T-cell (primary cell): ENCODE measurements at places on chromosomes 2 and 18.

GRCh38 chr18:2617401-2617998 lies 38.0 kb upstream of the SMCHD1 start:
- no peak for DNase-seq
- no peaks in the 10 kb centered on the region for H3K36me3 ChIP-seq
- no peak overlapping the region for H3K27ac ChIP-seq
- H3K4me1 ChIP-seq = no peaks in the 10 kb centered on the region
- no peaks in the 10 kb centered on the region for H3K27me3 ChIP-seq

DNA sequence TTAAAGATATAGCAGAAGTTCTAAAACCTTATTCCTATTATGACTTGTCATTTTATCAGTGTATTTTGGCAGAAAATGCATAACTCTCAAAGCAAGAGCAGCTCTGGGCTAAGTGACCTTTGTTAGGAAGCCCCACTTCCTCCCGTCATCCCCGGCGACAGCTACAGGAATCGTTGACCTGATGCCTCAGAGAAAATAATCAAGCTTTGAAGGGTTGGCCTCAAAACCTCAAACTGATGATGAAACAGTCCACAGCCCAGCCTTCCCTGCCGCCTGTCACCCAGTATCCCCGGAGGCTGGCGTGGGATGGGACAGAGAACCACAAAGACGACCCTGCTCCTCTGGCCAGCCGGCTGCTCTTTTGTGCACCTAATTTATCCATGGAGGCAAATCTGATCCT lies 65.3 kb downstream of the KCNF1 start:
- H3K36me3 ChIP-seq = no peaks in the 10 kb centered on the region
- peaks cover 30% of the 10 kb centered on the region for H3K27me3 ChIP-seq
- H3K27ac ChIP-seq = no peak overlapping the region
- DNase-seq = no peak
- H3K4me1 ChIP-seq = no peaks in the 10 kb centered on the region
- H3K4me3 ChIP-seq = no peak overlapping the region

GRCh38 chr2:23696752-23697045 lies 230.2 kb downstream of the ATAD2B start:
- H3K36me3 ChIP-seq = no peaks in the 10 kb centered on the region
- H3K4me3 ChIP-seq = no peak overlapping the region
- no peak overlapping the region for H3K27ac ChIP-seq
- H3K27me3 ChIP-seq = no peaks in the 10 kb centered on the region
- no peaks in the 10 kb centered on the region for H3K4me1 ChIP-seq

DNA sequence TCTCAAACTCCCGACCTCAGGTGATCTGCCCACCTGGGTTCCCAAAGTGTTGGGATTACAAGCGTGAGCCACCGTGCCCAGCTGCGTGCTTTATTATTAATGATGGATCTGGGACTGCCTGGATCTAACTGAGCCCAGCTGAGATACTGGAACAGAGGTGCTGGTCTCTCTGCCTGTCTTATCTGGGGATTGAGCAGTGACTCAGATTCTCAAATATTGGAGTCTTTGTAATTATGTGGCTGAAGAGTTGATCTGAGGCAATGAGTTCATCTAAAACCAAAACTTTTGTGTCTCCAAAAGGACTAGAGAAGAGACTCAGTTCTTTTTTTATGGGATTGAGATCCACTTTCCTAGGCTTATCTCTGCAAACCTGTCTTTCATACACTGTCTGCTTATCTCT lies 16.3 kb downstream of the PLEKHB2 start:
- peaks cover 47% of the 10 kb centered on the region for H3K36me3 ChIP-seq
- H3K27ac ChIP-seq = no peak overlapping the region
- no peak overlapping the region for H3K4me3 ChIP-seq
- H3K4me1 ChIP-seq = peaks cover 9% of the 10 kb centered on the region
- no peaks in the 10 kb centered on the region for H3K27me3 ChIP-seq

GRCh38 chr2:29567906-29568520 lies 353.4 kb downstream of the ALK start:
- peaks cover 2% of the 10 kb centered on the region for H3K27me3 ChIP-seq
- no peak overlapping the region for H3K4me3 ChIP-seq
- DNase-seq = no peak

- H3K27ac ChIP-seq = no peak overlapping the region
- H3K27me3 ChIP-seq = no peaks in the 10 kb centered on the region
- no peak for DNase-seq
- no peaks in the 10 kb centered on the region for H3K36me3 ChIP-seq
- no peak overlapping the region for H3K4me3 ChIP-seq
- H3K4me1 ChIP-seq = no peaks in the 10 kb centered on the region
Measured at GRCh38 chr2:77001895-77002294, 520.3 kb downstream of the LRRTM4 start.

- H3K4me1 ChIP-seq = no peaks in the 10 kb centered on the region
- H3K4me3 ChIP-seq = peak overlapping the region; percentile 66
- H3K27ac ChIP-seq = no peak overlapping the region
- DNase-seq = no peak
- H3K36me3 ChIP-seq = no peaks in the 10 kb centered on the region
Measured at GRCh38 chr2:224442071-224442967, 40.4 kb upstream of the FAM124B start.

GRCh38 chr2:239053801-239054503 lies 206.1 kb downstream of the TWIST2 start:
- H3K4me1 ChIP-seq = no peaks in the 10 kb centered on the region
- peaks cover 52% of the 10 kb centered on the region for H3K36me3 ChIP-seq
- H3K27me3 ChIP-seq = no peaks in the 10 kb centered on the region

GRCh38 chr2:42249887-42250286 lies 80.7 kb downstream of the EML4 start:
- H3K4me1 ChIP-seq = peaks cover 10% of the 10 kb centered on the region
- H3K36me3 ChIP-seq = peaks cover 5% of the 10 kb centered on the region
- DNase-seq = no peak

- no peak for DNase-seq
- no peaks in the 10 kb centered on the region for H3K27me3 ChIP-seq
- no peaks in the 10 kb centered on the region for H3K36me3 ChIP-seq
- H3K4me3 ChIP-seq = no peak overlapping the region
- no peak overlapping the region for H3K27ac ChIP-seq
- no peaks in the 10 kb centered on the region for H3K4me1 ChIP-seq
Measured at GRCh38 chr2:40746191-40746590, 294.3 kb upstream of the SLC8A1 start.

GRCh38 chr2:73259704-73260337 lies 24.5 kb downstream of the FBXO41 start:
- DNase-seq = no peak
- H3K4me3 ChIP-seq = no peak overlapping the region
- peaks cover 23% of the 10 kb centered on the region for H3K36me3 ChIP-seq
- peaks cover 9% of the 10 kb centered on the region for H3K4me1 ChIP-seq
- H3K27me3 ChIP-seq = no peaks in the 10 kb centered on the region

DNA sequence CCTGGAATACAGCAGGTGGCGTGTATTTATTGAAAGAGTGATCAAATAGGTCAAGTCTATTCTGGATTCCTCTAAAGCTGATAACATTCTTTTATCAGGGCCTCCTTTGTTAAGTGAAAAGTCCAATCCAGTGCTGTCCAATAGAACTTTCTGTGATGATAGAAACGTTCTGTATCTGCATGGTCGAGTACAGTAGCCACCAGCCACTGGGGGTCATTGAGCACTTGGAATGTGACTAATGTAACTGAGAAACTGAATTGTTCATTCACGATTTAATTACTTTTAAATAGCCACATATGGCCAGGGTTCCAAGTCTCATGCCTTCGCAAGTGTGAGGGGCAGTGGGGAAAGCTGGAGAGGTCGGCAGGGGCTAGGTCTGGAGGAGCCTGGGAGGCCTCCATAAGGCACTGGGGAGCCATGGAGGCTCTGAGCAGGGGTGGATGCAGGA lies 20.5 kb downstream of the SH2D6 start:
- no peak overlapping the region for H3K4me3 ChIP-seq
- no peaks in the 10 kb centered on the region for H3K36me3 ChIP-seq
- no peaks in the 10 kb centered on the region for H3K27me3 ChIP-seq
- peaks cover 5% of the 10 kb centered on the region for H3K4me1 ChIP-seq
- DNase-seq = no peak

- no peaks in the 10 kb centered on the region for H3K4me1 ChIP-seq
- H3K4me3 ChIP-seq = no peak overlapping the region
- H3K27ac ChIP-seq = no peak overlapping the region
Measured at GRCh38 chr2:189952536-189953109, 109.9 kb downstream of the MSTN start.

DNA sequence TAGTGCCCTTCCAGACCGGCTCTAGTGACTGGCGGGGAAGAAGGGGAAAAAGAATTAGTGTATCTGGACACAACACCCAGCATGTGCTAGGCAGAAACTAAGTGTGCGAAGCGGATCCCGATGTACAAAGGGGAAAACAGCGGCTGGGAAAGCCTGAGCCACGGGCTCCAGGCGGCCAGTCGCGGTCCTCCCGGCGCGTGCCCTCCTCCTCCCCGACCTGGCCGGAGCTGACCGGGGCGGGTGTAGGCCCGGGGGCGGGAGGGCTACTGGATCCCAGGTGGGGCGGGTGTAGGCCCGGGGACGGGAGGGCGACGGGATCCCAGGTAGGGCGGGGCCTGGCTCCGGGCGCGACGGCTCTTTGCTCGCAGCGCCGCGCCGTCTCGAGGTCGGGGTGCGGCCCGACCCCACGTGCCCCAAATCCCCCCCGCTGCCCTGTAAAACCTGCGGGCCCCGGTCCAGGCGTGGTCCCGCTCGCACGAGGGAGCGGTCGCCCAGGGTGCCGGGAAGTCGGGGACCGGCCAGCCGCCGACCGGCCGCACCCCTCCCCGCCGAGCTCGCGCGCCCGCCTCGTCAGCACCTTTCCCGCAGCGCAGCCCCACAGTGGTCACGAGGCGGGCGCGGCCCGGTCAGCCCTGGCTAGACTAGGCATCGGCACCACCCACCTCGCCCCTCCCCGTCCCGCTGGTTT lies 48.8 kb downstream of the C2orf42 start:
- DNase-seq = no peak
- peak overlapping the region; percentile 29 for H3K4me3 ChIP-seq
- H3K36me3 ChIP-seq = no peaks in the 10 kb centered on the region
- peaks cover 37% of the 10 kb centered on the region for H3K4me1 ChIP-seq

- no peak overlapping the region for H3K4me3 ChIP-seq
- no peak overlapping the region for H3K27ac ChIP-seq
- H3K36me3 ChIP-seq = no peaks in the 10 kb centered on the region
Measured at GRCh38 chr2:64013053-64013452, 6.2 kb downstream of the VPS54 start.

GRCh38 chr2:215594766-215595165 lies 158.9 kb upstream of the FN1 start:
- DNase-seq = no peak
- H3K36me3 ChIP-seq = no peaks in the 10 kb centered on the region
- no peaks in the 10 kb centered on the region for H3K4me1 ChIP-seq
- H3K4me3 ChIP-seq = no peak overlapping the region
- H3K27ac ChIP-seq = no peak overlapping the region

DNA sequence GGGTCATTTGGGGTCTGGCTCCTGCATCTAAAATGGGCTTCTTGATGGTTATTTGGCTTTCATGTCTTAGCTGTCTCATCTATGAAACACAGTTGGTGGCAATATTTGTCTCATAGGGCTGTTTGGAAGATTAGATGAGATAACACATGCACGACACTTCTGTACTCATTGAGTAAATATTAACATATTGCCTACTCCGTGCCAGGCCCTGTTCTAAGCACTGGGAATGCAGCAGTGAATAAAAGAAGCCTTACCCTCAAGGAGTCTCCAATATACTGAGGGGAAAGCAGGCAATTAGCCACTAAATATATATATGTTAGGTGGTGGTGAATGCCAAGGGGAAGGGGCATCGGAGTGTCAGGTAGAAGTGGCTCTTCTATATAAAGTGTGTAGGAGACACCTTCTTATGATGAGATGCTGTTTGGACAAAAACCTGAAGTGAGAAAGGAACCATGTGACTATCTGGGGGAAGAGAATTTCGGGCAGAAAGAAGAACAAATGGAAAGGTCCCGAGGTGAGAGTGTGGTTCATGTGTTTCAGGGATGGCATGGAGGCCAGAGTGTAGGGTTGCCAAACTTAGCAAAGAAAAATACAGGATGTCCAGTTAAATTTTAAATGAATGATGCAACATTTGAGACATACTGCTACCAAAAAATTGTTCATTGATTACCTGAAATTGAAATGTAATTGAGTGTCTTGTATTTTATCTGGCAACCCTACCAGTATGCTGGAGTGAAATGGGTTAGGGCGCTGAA lies 11.8 kb downstream of the SLC3A1 start:
- no peaks in the 10 kb centered on the region for H3K4me1 ChIP-seq
- H3K27me3 ChIP-seq = peaks cover 8% of the 10 kb centered on the region
- no peaks in the 10 kb centered on the region for H3K36me3 ChIP-seq
- H3K4me3 ChIP-seq = no peak overlapping the region

GRCh38 chr2:190313880-190314279 lies 5.7 kb downstream of the HIBCH start:
- H3K27ac ChIP-seq = no peak overlapping the region
- DNase-seq = no peak
- peaks cover 11% of the 10 kb centered on the region for H3K4me1 ChIP-seq

DNA sequence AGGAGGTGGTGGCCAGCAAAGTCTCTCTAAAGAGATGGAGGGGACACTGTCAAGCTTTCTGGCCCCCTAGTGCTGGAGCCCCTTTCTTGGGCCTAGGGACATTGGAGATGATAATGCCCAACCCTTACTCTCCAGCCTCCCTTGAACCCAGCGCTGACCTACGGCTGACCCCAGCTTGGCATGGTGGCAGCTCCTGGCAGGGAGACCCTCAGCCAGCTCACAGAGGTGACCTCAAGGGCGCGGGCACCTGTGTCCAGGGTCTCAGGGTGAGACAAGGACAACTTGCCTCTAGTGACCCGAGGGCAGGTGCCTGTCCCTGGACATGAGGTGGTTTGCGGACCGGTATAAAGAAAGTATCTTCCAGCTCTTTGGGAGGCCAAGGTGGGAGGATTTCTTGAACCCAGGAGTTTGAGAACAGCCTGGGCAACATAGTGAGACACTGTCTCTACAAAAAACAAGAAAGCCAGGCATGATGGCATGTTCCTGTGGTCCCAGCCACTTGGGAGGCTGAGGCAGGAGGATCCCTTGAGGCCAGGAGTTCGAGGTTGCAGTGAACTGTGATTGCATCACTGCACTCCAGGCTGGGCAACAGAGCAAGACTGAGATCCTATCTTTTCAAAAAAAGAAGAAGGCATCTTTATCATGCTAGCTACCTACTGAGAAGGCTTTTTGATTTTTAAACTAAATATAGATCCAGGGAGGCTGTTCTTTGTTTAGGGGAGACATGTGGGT lies 3.3 kb upstream of the PER2 start:
- H3K27ac ChIP-seq = no peak overlapping the region
- H3K4me3 ChIP-seq = no peak overlapping the region
- DNase-seq = no peak
- H3K27me3 ChIP-seq = peaks cover 11% of the 10 kb centered on the region
- no peaks in the 10 kb centered on the region for H3K36me3 ChIP-seq
- H3K4me1 ChIP-seq = peaks cover 28% of the 10 kb centered on the region

- H3K27ac ChIP-seq = no peak overlapping the region
- DNase-seq = no peak
- H3K27me3 ChIP-seq = no peaks in the 10 kb centered on the region
- H3K4me3 ChIP-seq = no peak overlapping the region
- no peaks in the 10 kb centered on the region for H3K36me3 ChIP-seq
Measured at GRCh38 chr18:31424383-31424988, 23.1 kb upstream of the DSG3 start.
